Daoy (cell line): ENCODE measurements at places on chromosomes 16 and 17. TPM values are rescaled to one million over a fixed set of nuclear protein-coding genes. Genes with fewer than 3 reads are reported as not detected.

GINS2 gene
- 31.4 and 38.1 TPM in 2 replicates for total RNA-seq

KRT28 gene
- total RNA-seq = not detected in 2 replicates

ANKFN1 gene
- not detected in 2 replicates for total RNA-seq

CAPNS2 gene
- not detected in 2 replicates for total RNA-seq

ITGAD gene
- 0.06 TPM in 1 of 2 replicates, not detected in the other for total RNA-seq

KRT25 gene
- total RNA-seq = not detected in 2 replicates

TNP2 gene
- not detected in 2 replicates for total RNA-seq
